Left lung (tissue), 14 donors: ENCODE measurements at places on chromosomes 2 and 18. TPM values are rescaled to one million over a fixed set of nuclear protein-coding genes. Genes with fewer than 3 reads are reported as not detected.
A peak's percentile ranks its signal among the peaks of the same experiment; 100 is the strongest.

DNA sequence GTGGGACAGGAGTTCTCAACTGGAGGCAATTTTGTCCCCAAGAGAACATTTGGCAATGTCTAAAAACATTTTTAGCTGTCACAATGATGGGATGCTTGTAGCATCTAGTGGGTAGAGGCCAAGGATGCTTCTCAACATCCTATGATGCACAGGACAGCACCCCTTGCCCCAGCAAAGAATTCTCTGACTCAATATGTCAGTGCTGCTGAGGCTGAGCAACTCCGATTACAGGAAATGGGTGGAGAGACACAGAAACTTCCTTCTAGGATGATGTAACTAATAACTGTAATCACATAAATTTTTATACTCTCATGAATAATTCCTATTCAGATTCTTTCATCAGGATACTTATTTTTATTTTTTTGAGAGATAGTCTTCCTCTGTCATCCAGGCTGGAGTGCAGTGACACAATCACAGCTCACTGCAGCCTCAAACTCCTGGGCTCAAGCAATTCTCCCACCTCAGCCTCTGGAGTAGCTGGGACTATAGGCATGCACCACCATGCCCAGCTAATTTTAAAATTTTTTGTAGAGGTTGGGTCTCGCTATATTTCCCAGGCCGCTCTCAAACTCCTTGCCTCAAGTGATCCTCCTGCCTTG lies 120.3 kb upstream of the ACAA2 start:
- no peak overlapping the region for H3K4me3 ChIP-seq
- no peaks in the 10 kb centered on the region for H3K36me3 ChIP-seq
- H3K27ac ChIP-seq, result no peak overlapping the region
- no peak for DNase-seq
- H3K27me3 ChIP-seq, result no peaks in the 10 kb centered on the region

DNA sequence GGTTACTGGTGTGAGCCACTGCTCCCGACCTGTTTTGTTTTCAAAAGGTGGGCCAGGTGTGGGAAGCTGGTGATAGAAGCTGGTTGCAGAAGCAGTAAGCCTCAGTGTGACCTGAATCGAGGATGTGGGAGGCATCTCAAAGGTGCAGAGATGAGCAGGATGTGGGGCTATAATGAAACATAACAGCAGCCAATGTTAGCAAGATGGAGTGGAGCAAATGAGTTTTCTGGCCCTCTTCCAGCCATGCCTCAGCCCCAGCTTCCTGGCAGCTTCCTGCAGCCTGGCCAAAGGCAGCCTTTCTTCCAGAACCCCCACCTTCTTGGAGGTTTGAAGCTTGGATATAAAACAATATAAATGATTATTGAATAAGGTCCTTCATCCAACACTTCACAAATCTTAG lies 184.8 kb downstream of the NCK2 start:
- no peaks in the 10 kb centered on the region for H3K27me3 ChIP-seq
- H3K4me3 ChIP-seq, result no peak overlapping the region
- no peak for DNase-seq
- no peak overlapping the region for H3K27ac ChIP-seq

DNA sequence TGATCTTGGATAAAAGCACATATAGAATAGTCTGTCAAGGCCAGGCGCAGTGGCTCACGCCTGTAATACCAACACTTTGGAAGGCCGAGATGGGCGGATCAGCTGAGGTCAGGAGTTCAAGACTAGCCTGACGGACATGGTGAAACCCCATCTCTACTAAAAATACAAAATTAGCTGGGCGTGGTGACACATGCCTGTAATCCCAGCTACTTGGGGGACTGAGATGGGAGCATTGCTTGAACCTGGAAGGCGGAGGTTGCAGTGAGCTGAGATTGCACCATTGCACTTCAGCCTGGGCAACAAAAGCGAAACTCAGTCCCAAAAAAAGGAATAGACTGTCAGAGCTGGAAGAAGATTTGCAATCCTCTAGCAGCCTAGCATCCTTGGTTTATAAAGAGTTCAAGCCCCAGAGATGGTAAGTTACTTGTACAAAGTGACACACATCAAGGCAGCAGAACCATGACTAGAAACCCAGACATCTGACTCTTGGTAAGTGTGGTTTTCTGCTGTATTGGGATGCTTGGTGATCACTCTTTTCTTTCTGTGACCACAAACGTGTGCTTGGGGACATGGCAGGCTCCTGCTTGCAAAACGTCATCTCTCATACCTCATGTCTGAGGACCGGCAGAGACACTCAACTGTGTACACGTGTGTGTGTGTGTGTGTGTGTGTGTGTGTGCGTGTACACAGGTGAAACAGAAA lies 69.0 kb downstream of the OSBPL6 start:
- no peaks in the 10 kb centered on the region for H3K36me3 ChIP-seq
- DNase-seq, result no peak
- H3K27ac ChIP-seq, result no peak overlapping the region

GRCh38 chr2:232854082-232854481 lies 16.0 kb upstream of the SNORC start:
- H3K27me3 ChIP-seq, result no peaks in the 10 kb centered on the region
- peaks cover 83% of the 10 kb centered on the region for H3K36me3 ChIP-seq
- no peak overlapping the region for H3K4me3 ChIP-seq
- H3K27ac ChIP-seq, result no peak overlapping the region

GRCh38 chr2:96538487-96539214 lies 2.1 kb downstream of the ARID5A start:
- no peaks in the 10 kb centered on the region for H3K27me3 ChIP-seq
- no peaks in the 10 kb centered on the region for H3K36me3 ChIP-seq
- DNase-seq, result no peak
- peak overlapping the region; percentile 96 for H3K27ac ChIP-seq

DNA sequence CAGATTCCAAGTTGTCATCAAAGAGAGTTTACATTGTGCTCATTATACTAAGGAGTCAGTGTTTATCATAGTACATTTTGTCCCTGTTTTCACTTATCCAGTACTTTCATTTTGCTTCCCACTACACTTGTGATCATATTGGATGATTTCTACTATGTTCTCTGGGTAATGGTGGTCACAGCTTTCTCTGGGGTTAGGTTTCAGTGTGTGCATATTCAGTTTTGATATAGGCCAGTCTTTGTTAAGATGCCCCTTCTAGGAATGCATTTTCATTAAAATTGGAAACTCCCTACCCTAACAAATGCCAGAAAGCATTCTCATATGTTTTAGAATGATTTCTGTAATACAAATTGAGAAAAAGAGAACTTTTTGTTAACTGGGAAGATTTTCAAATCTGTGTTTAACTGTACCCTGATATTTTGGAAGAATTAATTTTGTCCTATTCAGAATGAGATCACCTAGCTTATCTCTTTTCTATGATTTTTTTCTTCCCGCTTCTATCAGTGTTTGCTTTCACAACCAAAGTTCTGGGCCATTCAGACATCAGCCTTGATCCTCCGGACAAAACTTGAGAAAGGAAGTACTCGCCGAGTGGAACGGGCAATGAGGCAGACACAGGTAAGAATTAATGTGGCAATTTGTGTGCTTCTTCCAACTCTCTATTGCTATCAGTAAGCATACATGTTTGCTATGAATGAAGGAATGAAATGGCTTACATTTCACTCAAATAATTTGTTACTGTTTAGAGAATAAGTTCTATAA lies 74.6 kb downstream of the TTC27 start:
- H3K4me1 ChIP-seq, result no peaks in the 10 kb centered on the region
- H3K27me3 ChIP-seq, result no peaks in the 10 kb centered on the region
- no peak overlapping the region for H3K27ac ChIP-seq
- no peak for DNase-seq

GRCh38 chr18:22169889-22170420 lies 566 bp downstream of the GATA6 start:
- H3K36me3 ChIP-seq, result no peaks in the 10 kb centered on the region
- H3K4me1 ChIP-seq, result no peaks in the 10 kb centered on the region
- peaks cover 99% of the 10 kb centered on the region for H3K27me3 ChIP-seq
- peak; percentile 78 for DNase-seq
- H3K4me3 ChIP-seq, result peak overlapping the region; percentile 57
- peak overlapping the region; percentile 91 for H3K27ac ChIP-seq

DNA sequence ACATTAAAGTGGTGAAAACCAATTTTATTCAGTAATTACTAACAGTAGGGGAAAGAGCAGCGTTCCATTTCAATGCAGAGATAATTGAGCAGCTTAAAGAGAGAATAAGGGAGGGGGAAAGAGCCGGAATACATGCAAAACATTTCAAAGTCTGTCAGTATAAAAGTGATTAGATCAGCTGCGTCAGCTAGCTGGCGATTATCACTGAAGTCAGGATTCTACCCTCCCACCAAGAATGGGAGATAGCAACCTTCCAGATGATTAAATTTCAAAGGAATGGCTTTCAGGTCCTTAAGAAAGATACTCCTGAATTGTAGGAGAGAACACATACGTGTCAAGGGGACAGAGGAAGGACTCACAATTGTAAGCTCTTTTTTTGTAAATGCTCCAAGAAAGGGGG lies 2.7 kb upstream of the ZC3H6 start:
- DNase-seq, result no peak
- peaks cover 10% of the 10 kb centered on the region for H3K4me1 ChIP-seq
- H3K36me3 ChIP-seq, result no peaks in the 10 kb centered on the region

DNA sequence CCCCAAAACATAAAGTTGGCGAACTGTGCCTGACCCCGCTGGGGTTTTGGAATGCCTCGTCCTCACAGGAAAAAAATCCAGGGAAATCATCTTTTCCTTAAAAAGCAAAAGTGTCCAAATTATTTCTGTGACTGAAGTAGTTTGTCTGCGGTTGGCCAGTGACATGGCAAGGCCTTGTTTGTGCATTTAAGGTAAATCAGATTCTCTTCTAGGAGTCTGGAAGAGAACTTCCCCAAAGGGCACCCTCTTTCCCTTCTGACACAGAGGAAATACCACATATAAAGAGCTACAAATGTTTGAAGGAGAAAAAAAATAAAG lies 737 bp upstream of the CYB5A start:
- H3K36me3 ChIP-seq, result no peaks in the 10 kb centered on the region
- H3K4me3 ChIP-seq, result peak overlapping the region; percentile 89
- no peaks in the 10 kb centered on the region for H3K4me1 ChIP-seq
- DNase-seq, result no peak
- no peaks in the 10 kb centered on the region for H3K27me3 ChIP-seq
- peak overlapping the region; percentile 74 for H3K27ac ChIP-seq

DNA sequence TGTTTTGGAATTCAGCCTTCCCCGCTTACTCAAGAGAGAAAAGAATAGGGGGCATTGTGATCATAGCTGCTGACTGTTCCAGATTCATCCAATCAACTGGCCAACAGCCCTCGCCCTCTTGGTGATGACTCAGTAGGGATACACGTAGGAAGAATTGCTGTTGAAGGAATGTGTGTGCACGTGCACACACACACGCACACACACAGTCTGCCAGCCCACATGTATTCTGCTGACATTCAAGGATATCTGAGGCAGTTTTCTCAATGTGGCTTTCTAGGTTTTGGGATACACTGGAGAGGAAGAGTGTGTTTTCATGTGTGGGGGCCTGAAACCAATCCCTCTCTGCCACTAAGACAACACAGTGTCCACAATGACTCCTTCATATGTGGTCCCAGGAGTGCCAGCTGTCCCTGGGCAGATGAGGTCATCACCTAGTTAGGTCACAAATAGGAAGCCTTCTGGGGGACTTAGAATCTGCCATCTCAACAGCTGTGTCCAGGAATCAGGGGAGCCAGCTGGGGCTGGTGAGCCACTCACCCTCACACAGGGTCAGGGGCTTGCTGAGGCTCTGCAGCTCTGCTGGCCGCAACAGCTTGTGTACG lies 352.6 kb downstream of the SS18 start:
- H3K27me3 ChIP-seq, result no peaks in the 10 kb centered on the region
- H3K27ac ChIP-seq, result no peak overlapping the region
- H3K4me3 ChIP-seq, result no peak overlapping the region
- no peaks in the 10 kb centered on the region for H3K4me1 ChIP-seq
- DNase-seq, result no peak

- H3K4me1 ChIP-seq, result peaks cover 17% of the 10 kb centered on the region
- H3K4me3 ChIP-seq, result no peak overlapping the region
- no peak overlapping the region for H3K27ac ChIP-seq
- no peaks in the 10 kb centered on the region for H3K36me3 ChIP-seq
- no peaks in the 10 kb centered on the region for H3K27me3 ChIP-seq
These were observed 4.5 kb downstream of the PRLH start for GRCh38 chr2:237570776-237571335.

DNA sequence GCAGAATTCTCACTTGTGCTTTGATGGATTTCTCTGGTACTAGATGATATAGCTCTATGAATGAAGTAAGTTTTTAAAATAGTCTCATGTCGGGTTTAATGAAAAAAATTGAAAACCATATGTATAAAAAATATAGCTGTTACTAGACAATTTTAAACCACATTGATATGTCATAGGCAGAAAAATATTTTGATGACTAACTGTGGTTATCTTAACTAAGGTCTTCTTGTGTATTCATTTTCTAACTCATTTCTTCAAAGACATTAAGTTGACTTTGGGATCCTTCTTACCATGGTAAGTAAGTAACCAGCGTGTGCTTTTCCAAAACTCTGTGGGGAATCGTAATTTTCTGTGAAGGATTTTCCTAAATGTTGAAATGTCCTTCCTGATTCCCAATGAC lies 160.9 kb upstream of the COL3A1 start:
- no peaks in the 10 kb centered on the region for H3K36me3 ChIP-seq
- peak overlapping the region; percentile 46 for H3K27ac ChIP-seq
- H3K27me3 ChIP-seq, result no peaks in the 10 kb centered on the region
- H3K4me1 ChIP-seq, result no peaks in the 10 kb centered on the region
- no peak for DNase-seq

- no peak overlapping the region for H3K27ac ChIP-seq
- H3K4me3 ChIP-seq, result no peak overlapping the region
- DNase-seq, result no peak
- peaks cover 25% of the 10 kb centered on the region for H3K27me3 ChIP-seq
These were observed 56.4 kb upstream of the OTOS start for GRCh38 chr2:240196716-240197461.

- no peak for DNase-seq
- no peaks in the 10 kb centered on the region for H3K36me3 ChIP-seq
- H3K27me3 ChIP-seq, result peaks cover 41% of the 10 kb centered on the region
- peak overlapping the region; percentile 71 for H3K27ac ChIP-seq
These were observed 7.9 kb upstream of the INHBB start for GRCh38 chr2:120338015-120338414.

- no peak overlapping the region for H3K27ac ChIP-seq
- DNase-seq, result no peak
- no peaks in the 10 kb centered on the region for H3K36me3 ChIP-seq
- H3K27me3 ChIP-seq, result no peaks in the 10 kb centered on the region
- H3K4me1 ChIP-seq, result no peaks in the 10 kb centered on the region
These were observed 28.3 kb upstream of the KCNS3 start for GRCh38 chr2:17850151-17850550.

DNA sequence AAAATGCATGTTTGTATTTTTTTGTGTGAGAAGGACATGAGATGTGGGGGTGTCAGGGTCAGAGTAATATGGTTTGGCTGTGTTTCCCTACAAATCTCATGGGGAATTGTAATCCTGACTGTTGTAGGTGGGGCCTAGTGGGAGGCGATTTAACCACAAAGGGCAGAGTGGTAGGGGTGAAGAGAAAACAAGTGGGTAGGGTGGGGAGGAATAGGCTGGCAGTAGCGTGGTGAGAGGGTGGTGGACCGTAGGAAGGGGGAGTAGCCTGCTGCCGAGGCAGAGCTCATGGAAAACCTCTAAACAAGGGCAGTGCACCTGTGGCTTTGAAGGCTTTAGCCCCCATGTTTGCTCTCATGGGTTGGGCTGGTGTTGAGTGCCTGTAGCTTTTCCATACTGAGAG lies 152.8 kb upstream of the ZNF519 start:
- no peaks in the 10 kb centered on the region for H3K27me3 ChIP-seq
- no peak for DNase-seq
- H3K4me3 ChIP-seq, result no peak overlapping the region
- H3K36me3 ChIP-seq, result no peaks in the 10 kb centered on the region
- no peak overlapping the region for H3K27ac ChIP-seq
- H3K4me1 ChIP-seq, result no peaks in the 10 kb centered on the region

Gene HOXD8
- total RNA-seq, result 2.1 TPM

Gene MC5R
- not detected for total RNA-seq

Gene HDHD2
- total RNA-seq, result 35.9 TPM

Gene RND3
- 28.3 TPM for total RNA-seq
